ENCODE measurements at places on chromosomes 3 and 15.

- no peak for DNase-seq
Observed at GRCh38 chr3:64218746-64219145, 6.5 kb downstream of the PRICKLE2 start.

DNA sequence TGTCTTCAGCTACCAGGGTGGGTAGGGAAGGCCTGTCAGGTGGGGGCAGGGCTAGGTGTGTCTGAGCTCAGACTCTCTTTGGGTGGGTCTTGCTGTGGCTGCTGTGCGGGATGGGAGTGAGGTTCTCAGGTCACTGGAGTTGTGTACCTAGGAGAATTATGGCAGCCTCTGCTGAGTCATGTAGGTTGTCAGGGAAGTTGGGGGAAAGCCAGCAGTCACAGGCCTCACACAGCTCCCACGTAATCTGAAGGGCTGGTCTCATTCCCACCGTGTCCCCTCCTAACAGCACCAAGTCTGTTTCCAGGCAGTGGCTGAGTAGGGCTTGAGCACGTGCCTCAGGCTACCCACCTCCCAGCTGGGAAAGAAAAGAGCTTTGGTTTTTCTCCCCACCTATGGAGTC is 67.0 kb downstream of the CHCHD4 start:
- peak; percentile 49 for DNase-seq

GRCh38 chr15:73375012-73375411 is 6.3 kb upstream of the HCN4 start:
- no peak for DNase-seq

DNA sequence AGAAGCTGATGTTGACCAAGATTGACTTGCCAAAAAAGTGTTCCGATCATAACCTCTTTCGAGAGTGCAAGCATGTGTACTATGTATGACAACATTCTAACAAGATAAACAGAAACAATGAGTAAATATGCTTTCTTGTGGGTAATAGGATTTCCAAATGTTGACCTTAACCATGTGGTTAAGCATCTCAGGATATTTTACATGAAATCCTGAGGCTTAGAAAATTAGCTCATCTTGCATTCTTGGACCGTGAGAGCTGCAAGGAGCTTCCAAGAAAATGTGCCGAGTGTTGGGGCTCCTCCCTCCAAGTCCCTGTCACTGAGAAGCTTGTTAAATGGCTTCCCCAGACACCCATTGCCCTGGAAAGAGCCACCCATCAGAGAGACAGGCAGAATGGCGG is 50.1 kb downstream of the C3orf20 start:
- DNase-seq = peak; percentile 17

DNA sequence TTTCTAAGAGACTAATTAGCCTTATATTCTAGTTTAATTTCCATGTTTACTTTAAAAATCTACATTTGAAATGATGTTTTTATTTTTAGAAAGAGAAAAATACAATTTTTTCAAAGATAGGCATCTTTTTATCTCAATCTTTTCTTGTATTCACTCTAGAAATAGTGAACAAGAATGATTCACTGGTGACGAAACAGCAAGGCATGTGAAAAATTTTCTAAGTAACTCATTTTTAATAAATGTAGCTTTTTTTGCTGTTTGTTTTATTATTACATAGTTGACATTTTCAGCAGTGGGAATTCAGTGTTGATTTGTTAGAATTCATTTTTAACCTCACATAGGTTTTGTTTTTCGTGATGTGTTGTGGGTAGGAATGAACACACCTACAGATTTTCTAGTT is 1226.4 kb downstream of the NSUN3 start:
- no peak for DNase-seq

GRCh38 chr3:191296041-191296541 is 33.1 kb upstream of the CCDC50 start:
- DNase-seq = no peak

- no peak for DNase-seq
Observed at GRCh38 chr3:163776743-163777142, 1301.6 kb downstream of the SI start.

DNA sequence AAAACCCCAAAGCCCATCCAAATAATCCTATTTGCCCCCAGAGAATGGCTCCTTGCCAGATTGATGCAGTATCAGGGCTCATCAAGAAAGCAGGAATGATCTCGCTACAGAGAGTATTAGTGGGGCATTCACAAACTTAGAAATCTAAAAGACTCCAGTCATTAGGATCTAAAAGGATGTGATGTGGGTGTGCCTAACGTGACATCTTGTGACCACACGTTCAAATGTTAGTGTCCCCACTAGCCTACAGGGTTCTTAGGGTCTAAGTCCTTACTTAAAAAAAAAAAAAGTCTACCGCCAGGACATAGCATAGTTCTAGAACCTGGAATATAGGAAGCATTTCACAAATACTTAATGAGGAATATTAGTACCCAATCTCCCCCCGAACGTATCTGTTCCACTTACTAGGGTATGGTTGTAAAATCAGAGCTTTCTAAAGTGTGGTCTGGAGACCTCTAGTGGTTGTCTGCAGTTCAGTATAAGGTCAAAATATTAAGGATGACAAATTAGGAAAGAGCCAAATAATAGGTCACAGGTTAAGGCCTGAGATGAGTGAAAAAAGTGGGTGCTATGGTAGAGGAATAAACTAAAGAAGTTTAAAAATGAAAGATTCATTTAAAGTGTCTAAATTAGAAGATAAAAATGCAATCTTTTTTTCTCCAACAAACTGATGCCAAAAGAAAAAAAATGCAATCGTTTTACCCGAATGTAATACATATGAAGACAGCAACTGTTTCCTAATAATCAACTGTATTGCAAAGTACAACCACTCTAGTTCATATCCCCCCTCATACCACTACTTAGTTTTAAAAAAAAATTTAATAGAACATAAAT is 4.2 kb upstream of the CHRM5 start:
- DNase-seq = peak; percentile 21

DNA sequence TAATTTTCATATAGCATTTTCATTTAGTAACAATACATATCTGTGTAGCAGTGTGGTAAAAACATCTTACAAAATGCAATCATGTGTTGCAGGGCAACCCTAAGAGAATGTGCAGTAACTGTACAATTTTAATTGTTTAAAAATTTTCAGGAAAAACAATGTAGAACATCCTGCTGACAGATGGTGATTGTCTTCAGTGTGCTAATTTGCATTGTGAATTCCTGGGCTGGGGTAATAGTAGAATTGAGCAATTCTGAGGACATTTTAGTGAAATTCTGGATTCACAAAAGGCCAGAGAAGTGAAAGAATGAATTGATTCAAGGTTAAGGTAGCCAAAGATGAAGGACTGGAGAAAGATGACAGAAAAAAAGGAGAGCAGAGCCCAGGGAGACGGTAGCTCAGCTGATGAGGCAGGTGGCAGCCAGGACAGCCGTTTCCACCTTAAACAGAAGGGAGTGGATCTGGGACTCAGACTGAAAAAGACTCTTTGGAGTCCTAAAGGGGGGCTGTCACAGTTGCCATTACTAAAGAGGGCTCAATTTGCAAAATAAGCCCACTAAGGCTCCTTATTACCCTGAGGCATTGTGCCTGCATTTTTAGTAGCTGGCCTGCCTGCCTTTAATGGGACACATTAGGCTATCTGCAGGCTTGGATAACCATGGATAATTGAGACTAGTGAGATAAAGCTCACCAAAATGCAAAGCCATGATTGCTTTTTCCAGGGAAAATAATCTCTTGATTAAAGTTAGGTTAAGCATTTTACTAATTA is 8.6 kb downstream of the MAP3K13 start:
- no peak for DNase-seq

GRCh38 chr3:13021141-13022114 is 51.8 kb downstream of the IQSEC1 start:
- no peak for DNase-seq

GRCh38 chr15:56207711-56208110 is 36.0 kb downstream of the RFX7 start:
- no peak for DNase-seq

All from H4 (cell line).